A673 (cell line): ENCODE measurements at places on chromosomes 12 and 14.

- peaks cover 9% of the 10 kb centered on the region for H3K4me1 ChIP-seq
- DNase-seq: no peak
- no peak overlapping the region for H3K4me3 ChIP-seq
- H3K36me3 ChIP-seq: peaks cover 58% of the 10 kb centered on the region
- H3K27me3 ChIP-seq: no peaks in the 10 kb centered on the region
- H3K27ac ChIP-seq: no peak overlapping the region
Measured at GRCh38 chr14:70595443-70596185, 4.8 kb downstream of the MED6 start.

- H3K27me3 ChIP-seq: no peaks in the 10 kb centered on the region
- no peak overlapping the region for H3K27ac ChIP-seq
- no peak overlapping the region for H3K4me3 ChIP-seq
- peak; percentile 60 for DNase-seq
- no peaks in the 10 kb centered on the region for H3K4me1 ChIP-seq
Measured at GRCh38 chr12:127479256-127479655, 787.7 kb upstream of the TMEM132C start.

DNA sequence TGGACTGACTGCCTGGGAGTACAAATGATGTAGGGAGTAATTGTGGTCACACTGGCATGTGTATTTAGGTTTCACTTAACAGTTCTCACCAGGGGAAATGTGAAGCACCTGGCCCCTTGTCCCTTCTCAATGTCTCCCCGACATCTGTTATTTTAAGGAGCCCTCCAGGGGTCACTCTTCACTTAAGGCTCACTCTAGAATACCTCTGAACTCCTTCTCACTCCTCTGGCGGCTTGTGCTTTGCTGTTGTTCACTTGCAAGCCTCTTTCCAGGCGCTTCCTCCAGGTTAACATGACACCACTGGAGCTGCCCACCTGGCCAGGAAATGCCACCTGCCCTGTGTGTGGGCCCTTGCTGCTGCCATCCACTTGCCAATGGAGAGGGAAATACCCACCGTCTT is 56.5 kb upstream of the GZMB start:
- no peak overlapping the region for H3K4me3 ChIP-seq
- no peak overlapping the region for H3K27ac ChIP-seq
- no peaks in the 10 kb centered on the region for H3K36me3 ChIP-seq
- peaks cover 25% of the 10 kb centered on the region for H3K27me3 ChIP-seq

DNA sequence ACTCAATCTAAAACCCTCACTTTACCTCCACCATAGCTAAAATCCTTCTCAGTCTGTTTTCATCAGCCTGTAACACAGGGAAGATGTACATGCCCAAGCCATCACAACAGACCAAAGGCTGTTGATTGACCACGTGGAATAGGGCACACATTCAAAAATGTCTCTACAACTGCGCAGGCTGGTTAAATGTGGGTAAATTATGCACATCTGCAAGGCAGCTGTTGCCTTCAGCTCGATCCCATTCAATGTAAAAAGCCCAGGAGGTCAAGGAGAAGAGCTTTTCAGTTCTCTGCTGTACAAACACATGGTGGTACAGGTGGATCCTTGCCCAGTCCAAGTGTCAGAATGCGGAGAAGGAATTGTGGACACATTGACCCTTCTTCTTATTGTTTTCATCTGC is 354.0 kb downstream of the FLRT2 start:
- no peak for DNase-seq
- no peak overlapping the region for H3K4me3 ChIP-seq
- no peaks in the 10 kb centered on the region for H3K4me1 ChIP-seq
- no peak overlapping the region for H3K27ac ChIP-seq
- H3K27me3 ChIP-seq: no peaks in the 10 kb centered on the region

DNA sequence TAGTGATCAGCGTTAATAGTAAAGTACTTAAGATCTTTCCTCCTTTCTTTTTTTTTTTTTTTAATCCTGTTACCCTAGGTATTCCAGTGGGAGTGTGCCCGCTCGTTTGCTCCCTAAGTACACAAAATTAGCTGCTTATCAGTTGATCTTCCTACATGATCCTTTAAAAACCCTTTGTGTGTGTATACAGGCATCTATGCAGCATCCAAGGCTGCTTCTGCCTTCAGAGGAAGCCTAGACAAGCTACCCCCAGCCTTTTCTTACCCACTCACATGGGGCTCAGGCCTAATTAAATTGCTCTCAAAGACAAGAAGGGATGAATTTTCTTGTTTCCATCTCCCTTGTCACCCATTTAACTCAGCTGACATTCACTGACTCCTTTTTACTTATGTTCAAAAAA is 343.4 kb upstream of the LMO3 start:
- peaks cover 12% of the 10 kb centered on the region for H3K4me1 ChIP-seq
- H3K36me3 ChIP-seq: no peaks in the 10 kb centered on the region
- no peaks in the 10 kb centered on the region for H3K27me3 ChIP-seq
- DNase-seq: peak; percentile 62

DNA sequence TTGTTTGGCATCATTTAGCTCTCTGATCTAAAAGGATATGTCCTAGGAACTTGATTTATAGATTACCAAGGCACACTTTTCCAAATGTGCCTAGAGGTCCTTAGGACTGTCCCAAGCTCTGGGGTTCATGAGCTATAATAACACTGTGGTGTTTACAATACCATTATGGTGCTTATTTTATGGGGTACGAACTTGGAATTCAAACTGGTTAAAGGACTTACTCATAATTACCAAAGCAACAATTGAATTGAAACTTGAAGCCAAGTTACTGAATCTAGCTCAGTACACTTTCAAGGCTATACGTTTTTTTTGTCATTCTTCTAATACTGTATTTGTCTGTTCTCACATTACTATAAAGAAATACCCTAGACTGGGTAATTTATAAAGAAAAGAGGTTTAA is 9.6 kb upstream of the TEP1 start:
- no peaks in the 10 kb centered on the region for H3K36me3 ChIP-seq

DNA sequence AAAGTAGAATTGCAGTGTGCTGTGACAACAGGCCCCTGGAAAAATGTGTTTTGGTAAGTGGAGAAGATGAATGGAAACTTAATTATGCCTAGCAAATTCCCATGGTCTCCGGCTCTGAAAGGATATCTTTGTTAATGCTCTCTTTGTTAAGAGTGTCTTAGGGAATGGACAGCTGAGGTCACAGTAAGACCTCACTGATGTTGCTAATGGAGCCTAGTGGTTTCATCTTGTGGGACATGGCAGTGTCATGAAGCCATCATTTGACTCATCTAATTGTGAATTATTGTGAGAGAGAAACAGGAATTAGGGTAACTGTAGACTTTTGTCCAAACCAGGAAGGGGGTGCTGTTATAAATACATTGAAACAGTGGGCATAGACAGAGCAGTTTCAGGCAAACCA is 330.3 kb downstream of the TMTC2 start:
- no peak overlapping the region for H3K4me3 ChIP-seq
- H3K36me3 ChIP-seq: no peaks in the 10 kb centered on the region
- DNase-seq: no peak
- no peaks in the 10 kb centered on the region for H3K4me1 ChIP-seq

GRCh38 chr12:87217491-87217890 is 811.7 kb downstream of the C12orf50 start:
- no peaks in the 10 kb centered on the region for H3K36me3 ChIP-seq
- H3K4me3 ChIP-seq: no peak overlapping the region
- H3K27ac ChIP-seq: no peak overlapping the region
- H3K4me1 ChIP-seq: no peaks in the 10 kb centered on the region

- no peaks in the 10 kb centered on the region for H3K36me3 ChIP-seq
- peaks cover 10% of the 10 kb centered on the region for H3K27me3 ChIP-seq
- H3K4me1 ChIP-seq: no peaks in the 10 kb centered on the region
- H3K4me3 ChIP-seq: no peak overlapping the region
Measured at GRCh38 chr14:93683226-93683625, 105.1 kb downstream of the PRIMA1 start.

DNA sequence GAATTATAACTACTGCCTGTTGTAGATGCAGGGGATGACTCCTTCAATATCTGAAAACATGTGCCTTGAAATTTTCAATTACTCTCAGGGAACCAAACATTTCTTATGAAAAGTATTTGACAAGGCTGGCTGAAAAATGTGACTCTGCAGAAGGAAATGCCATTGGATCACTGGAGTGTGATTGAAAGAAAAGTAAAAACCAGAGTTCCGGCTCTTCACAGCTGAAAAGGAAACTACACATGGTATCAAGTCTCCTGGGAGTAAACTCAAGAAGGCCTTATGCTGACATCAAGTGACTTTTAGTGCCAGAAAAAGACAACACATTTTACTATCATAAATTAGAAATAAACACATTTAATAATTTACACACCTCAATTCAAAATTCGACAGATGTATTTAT is 693.0 kb downstream of the LRFN5 start:
- peak; percentile 97 for DNase-seq
- H3K4me1 ChIP-seq: peaks cover 22% of the 10 kb centered on the region
- H3K27ac ChIP-seq: peak overlapping the region; percentile 36
- no peaks in the 10 kb centered on the region for H3K27me3 ChIP-seq

DNA sequence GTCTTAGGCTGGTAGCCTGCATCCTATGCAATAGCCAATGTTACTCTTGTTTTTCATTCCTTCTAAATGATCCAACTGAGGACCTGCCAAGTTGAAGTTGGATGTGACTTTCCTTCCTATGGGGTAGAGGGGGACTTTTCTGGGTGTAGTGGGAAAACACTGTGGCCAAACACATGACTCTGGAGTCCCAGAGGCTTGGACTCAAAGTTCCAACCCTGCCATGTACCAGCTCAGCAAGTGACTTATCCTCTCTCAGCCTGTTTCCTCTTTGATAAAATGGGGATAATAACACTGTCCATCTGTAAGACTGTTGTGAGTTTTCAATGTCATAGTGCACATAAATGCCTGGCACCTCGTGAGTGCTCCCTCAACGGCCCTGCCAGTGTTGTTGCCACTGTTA is 97.0 kb downstream of the ZFP36L1 start:
- no peak overlapping the region for H3K27ac ChIP-seq
- H3K4me1 ChIP-seq: peaks cover 17% of the 10 kb centered on the region
- no peaks in the 10 kb centered on the region for H3K27me3 ChIP-seq
- H3K4me3 ChIP-seq: no peak overlapping the region
- DNase-seq: no peak
- H3K36me3 ChIP-seq: no peaks in the 10 kb centered on the region

- H3K4me1 ChIP-seq: no peaks in the 10 kb centered on the region
- DNase-seq: no peak
- no peaks in the 10 kb centered on the region for H3K36me3 ChIP-seq
- H3K27ac ChIP-seq: no peak overlapping the region
- H3K27me3 ChIP-seq: no peaks in the 10 kb centered on the region
Measured at GRCh38 chr14:100045642-100046344, 19.4 kb upstream of the EVL start.

- DNase-seq: peak; percentile 4
- no peaks in the 10 kb centered on the region for H3K27me3 ChIP-seq
- H3K27ac ChIP-seq: no peak overlapping the region
- H3K4me1 ChIP-seq: no peaks in the 10 kb centered on the region
- H3K4me3 ChIP-seq: no peak overlapping the region
Measured at GRCh38 chr12:106284358-106285105, 18.0 kb upstream of the TCP11L2 start.

DNA sequence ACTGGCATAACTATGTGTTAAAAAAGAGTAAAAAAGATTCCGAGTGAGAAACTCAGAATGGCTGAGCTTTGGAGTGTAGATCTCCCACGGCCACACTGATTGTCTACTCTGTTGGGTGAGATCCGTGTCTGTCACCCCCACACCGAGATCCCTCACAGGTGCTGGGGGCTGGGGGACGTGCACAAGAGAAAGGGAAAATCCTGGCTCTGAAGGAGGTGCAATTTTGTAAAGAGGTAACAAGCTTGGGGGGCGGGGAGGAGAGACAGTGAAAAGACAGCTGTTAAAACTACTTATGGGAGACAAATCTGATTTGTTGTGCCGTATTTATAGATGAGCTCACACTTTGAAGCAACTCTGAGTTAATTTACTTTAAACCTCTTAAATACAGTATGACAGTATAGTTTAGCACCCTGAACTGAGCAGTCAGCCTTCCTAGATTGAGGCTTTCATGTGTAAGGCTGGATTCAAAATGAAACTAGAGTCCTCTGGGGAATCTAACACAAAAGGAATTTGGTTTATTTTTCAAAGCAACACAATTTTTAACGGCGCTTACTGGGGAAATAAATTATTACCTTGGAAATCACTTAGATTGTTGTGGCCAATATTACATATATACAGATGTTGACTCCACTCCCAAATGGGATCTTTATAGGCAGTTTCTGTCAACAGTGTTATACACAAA is 167.4 kb upstream of the RGS6 start:
- H3K27ac ChIP-seq: no peak overlapping the region
- no peak overlapping the region for H3K4me3 ChIP-seq
- no peaks in the 10 kb centered on the region for H3K4me1 ChIP-seq
- H3K36me3 ChIP-seq: no peaks in the 10 kb centered on the region

DNA sequence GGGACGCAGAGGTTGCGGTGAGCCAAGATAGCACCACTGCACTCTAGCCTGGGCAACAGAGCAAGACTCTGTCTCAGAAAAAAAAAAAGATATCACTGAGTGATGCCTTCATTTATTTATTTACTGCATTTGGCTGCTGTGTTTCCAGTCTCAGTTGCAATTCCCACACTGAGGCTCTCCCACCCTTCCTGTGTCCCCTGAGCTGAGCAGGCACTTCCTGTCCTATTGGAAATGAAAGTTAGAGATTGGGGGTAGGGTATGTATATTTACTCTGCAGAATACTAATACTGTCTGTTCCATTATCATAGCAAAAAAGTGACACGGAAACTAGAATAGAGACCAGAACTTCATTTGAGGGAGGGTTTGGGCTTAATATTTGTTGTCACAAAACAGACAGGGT is 1.6 kb upstream of the RBMS2 start:
- DNase-seq: peak; percentile 23
- H3K27ac ChIP-seq: peak overlapping the region; percentile 13
- H3K4me3 ChIP-seq: no peak overlapping the region
- no peaks in the 10 kb centered on the region for H3K27me3 ChIP-seq
- no peaks in the 10 kb centered on the region for H3K36me3 ChIP-seq

DNA sequence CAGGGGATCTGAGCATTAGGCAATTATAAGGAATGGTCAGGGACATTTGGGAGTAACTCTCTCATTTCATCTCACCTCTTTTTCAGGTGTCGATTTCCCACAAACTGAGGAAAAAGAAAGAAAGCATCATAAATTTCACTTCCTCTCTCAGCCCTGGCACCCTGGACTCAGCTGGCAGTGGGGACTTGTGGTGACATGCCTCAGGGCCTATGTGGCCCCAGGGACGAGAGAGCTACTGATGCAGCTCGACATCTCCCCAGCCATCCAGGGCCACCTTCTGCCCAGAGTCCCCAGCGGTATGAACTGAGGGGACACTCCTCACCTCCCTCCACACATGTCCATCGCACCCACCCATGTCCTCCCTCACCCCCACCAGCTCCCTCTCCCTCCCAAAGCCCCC is 11.7 kb downstream of the TNFRSF1A start:
- H3K27ac ChIP-seq: no peak overlapping the region
- peaks cover 66% of the 10 kb centered on the region for H3K36me3 ChIP-seq
- no peak overlapping the region for H3K4me3 ChIP-seq
- no peak for DNase-seq

DNA sequence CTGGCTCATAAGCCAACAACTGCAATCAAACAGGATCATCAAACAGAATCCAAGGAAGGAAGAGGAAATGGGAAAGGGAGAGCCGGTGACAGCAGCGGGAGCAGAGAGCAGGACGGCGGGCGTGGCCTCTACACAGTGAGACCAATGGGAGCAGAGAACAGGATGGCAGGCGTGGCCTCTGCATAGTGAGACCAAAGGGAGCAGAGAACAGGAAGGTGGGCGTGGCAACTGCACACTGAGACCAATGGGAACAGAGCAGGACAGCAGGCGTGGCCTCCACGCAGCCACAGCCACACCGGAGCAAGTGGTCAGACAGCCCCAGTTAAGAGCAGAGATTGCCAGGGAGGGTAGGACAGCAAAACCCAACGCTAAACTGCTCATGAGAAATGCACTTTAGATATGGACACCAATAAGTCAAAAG is 16.4 kb downstream of the LRCOL1 start:
- H3K36me3 ChIP-seq: no peaks in the 10 kb centered on the region
- peaks cover 6% of the 10 kb centered on the region for H3K4me1 ChIP-seq
- DNase-seq: peak; percentile 97
- peak overlapping the region; percentile 7 for H3K4me3 ChIP-seq
- no peak overlapping the region for H3K27ac ChIP-seq
- H3K27me3 ChIP-seq: no peaks in the 10 kb centered on the region
